D721Med (cell line): ENCODE measurements at places on chromosomes 3 and 15.

- DNase-seq, result no peak
Observed at GRCh38 chr3:184651904-184652303, 60.0 kb downstream of the MAGEF1 start.

- DNase-seq, result no peak
Observed at GRCh38 chr3:77283108-77283507, 243.2 kb downstream of the ROBO2 start.

DNA sequence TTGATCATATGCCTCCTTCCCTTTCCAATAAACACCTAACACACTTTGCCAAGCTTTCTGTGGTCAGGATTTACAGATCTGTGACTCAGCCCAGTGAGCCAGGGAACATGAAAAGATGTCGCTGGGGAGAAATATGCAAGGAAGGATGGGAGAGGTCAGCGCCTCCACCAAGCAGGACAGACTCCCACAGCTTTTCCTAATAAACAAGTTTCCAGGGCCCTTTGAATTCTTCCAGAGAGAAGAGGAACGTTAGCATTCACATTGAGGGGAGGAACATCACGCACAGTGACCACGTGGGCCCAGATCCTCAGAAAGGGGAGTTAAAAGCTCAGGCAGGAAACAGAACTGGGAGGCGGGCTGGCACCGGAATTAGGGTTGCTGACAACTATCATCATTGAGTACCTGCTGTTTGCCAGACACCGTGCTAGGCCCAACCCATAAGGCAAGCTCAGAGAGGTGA is 33.3 kb upstream of the MRPS22 start:
- no peak for DNase-seq

DNA sequence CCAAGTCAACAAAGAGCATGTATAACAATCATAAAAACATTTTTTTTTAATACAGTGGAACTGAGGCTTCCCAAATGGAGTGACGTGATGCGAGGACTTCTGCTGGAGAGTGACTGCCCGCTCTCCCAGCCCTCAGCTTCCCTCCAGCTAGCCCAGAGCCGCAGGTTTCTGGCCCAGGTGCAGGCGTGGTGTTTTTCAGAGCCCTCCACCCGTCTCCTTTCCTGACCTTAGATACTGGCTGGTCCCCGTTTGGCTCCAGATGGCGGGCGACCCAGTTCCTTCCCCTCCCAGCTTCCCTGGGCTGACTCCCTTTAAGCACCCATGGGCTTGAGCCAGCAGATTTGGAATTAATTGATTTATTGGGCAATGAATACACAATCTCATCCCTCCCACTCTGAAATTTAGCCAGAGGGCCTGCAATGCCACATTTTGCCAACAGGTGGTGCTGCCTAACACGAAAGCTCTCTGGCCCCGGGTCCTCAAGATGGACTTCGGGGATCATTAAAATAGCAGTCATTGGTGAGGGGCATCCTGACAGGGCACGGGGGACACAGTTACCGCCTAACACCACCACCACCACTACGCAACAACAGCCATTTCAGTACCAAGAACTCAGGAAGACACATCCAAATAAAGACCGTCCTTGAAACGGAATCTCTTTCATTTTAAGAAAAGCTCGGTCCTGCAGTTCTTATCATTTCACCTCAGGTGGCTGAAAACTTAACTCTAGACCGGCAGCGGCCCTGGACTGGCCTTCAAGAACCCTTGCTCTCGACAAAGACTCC is 47.5 kb upstream of the MUC4 start:
- peak; percentile 91 for DNase-seq

GRCh38 chr3:138781012-138781470 is 53.7 kb downstream of the PIK3CB start:
- no peak for DNase-seq

DNA sequence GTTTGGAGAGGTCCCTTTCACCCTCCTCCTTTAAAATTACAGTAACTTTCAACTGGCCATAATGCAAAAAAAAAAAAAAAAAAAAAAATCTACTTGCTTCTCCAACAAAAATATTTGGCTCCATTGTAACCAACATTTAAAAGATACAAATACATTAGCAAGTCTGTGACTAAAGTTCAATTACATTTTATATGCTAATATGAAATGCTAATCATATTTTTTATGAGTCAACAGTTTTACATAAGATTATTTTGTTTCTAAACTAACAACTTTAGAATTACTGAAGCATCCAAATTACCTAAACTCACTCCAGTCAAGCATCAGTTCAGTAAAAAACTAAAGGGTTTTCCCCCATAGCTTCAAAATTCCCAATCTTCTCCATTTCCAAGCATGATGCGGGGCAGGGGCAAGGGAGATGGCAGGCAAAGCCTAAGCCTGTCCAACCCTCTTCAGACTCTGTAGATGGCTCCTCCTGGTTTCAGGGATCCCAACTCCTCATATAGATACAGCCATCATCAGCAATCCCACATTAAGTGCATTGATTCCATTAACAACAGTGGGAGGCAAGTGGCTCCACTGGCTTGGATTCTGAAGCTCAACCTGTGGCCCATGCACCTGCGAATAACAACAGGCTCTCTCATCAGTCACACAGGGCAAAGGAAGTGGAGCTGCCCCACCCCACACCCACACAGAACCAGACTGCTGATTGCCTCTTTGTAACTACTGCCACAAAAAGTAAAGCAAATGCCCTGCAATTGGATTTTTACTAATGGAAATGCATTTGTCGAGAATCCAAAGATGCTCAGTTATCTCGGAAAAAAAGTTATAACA is 15.0 kb downstream of the SFMBT1 start:
- DNase-seq, result no peak

DNA sequence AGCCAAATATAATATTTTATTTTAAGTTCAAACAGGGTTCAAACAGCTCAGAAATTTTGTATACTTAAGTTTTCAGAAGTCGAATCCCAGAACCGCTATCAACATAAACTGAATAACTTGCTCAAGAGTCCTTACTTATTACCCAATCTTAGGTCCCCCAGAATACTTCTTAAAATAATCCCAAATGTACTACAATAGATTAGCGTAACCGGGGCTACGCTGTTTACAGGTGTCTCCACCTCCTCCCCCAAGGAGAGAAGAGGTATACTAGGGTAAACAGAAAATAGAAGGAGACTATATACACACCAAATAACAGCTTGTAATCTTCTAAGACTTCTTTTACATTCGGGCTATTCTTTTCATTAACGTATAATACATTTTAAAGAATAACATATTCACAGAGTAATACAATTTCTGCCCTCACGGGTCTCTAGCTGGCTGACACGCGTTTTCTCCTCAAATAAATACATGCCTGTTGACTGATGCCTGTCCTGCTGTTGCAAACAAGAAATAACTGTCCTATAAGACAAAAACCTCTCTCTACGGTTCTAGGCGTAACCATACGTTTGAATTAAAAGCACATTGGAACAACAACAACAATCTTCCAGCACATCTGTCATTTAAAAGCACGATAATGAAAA is 1.3 kb downstream of the DENND4A start:
- no peak for DNase-seq

DNA sequence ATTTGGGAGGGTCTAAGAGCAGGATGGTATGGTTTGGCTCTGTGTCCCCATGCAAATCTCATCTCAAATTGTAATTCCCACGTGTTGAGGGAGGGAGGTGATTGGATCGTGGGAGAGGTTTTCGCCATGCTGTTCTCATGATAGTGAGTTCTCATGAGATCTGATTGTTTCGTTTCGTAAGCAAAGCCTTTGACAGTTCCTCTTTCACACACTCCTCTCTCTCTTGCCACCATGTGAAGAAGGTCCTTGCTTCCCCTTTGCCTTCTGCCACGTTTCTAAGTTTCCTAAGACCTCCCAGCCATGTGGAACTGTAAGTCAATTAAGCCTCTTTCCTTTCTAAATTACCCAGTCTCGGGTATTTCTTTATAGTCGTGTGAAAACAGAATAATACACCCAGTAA is 553.7 kb downstream of the TAFA4 start:
- DNase-seq, result no peak

DNA sequence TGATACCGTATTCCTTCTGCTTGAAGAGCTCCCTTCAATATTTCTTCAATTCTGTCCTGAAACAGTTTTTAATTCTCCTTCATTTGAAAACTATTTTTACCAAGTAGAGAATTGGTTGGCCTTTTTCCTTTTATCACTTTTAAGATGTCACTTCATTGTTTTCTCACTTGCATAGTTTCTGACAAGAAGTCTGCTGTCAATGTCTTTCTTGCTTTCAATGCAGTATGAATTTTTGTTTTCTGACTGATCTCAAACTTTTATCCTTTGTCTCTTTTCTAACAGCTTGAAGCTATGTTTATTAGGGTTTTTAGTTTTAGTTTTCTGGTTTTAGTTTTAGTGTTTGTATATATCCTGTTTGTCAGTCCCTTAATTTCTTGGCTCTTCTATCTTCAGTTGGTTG is 364.8 kb upstream of the TPRG1 start:
- DNase-seq, result no peak

GRCh38 chr15:100635406-100636071 is 33.1 kb downstream of the ASB7 start:
- DNase-seq, result no peak

DNA sequence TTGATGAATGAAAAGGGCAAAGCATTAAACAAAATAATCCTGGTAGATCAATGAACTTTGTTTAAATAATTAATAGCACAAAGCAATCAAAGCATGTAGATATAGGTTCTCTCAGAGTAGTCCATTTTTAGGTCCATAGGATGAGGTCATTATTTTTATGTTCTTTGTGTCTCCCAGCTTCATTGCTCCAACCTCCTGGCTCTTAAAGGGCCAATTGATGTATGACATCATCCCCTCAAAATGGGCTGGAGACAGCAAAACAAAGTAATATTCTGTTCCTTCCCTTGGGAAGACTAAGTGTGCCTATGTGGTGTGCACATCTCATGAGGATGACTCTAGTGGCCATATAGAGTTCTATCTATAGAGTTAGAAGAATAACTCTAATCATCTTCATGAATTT is 49.5 kb downstream of the HMG20A start:
- no peak for DNase-seq

DNA sequence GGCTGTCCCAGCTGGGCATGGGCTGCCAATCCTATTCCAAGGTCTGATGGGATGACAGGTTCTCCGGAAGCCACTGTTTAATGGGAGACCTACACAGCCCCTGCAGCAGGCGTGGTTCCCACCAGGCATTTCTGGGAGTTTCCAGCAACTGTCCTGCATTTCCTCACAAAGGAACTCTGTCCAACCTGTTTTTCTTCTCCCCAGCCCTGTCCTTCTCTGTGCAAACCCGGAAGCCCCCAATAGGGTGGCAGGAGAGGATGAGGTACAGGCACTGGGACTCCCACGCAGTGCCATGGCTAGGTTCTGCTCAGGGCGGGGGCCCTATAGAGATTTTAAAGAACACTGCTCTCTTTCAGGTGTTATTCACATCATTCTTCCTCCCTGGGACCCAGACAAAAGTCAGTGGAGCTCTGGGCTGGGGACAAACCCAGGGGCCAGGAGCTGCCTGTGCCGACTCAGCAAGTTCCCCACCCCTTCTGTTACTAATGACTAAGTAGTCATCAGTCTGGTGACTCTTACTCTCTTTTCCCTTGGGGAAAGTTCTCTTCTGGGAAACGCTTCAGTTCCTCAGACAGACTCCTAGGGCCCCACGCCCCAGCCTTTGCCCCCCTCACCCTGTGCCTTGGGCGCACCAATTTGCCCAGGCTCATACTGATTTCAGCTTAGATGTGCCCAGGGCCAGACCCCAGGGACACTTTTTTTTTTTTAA is 97.7 kb downstream of the CD47 start:
- no peak for DNase-seq

- no peak for DNase-seq
Observed at GRCh38 chr15:67080118-67080899, 14.9 kb downstream of the SMAD3 start.

DNA sequence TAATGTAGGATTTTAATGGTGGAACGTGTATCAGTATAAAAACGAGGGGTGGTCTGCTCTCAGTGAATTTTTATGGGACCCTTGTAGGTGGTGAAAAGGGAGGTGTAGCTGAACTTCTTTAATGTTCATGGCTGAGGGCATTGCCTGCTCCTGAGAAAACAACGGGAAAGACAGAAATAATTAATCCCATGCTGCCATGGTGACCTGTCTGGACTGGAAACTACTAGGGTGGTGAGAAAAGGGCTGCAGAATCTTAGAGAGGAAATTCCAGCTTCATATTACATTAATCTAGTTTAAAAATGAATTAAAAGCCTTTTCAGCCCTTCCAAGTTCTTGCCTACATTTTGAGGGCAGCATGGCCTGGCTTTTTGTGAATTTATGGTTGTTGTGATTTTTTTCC is 47.6 kb downstream of the ZBTB38 start:
- DNase-seq, result no peak

DNA sequence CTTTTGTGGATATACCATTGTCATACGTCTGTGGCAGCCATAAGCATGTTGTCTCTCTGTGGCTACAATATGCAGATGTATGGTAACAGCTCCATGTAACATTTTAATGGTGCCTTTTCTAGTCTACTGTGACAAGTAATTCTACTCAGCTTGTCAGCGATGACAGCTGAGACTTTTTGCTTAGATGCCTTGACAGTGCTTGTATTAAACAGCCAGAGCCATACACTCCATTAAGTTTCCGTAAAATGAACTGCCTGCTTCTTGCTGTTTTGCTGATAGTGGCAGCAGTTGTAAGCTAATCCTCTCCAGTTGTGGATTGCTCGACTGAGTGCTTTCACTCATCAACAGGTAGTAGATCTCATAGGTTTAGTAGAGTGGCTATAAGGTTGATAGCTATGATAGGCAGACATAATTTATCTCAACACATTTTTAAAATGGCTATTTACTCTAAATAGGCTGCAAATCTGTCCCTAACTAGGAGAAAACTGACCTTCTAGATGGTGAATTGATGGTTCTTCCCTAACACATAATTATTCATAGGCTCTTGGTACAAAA is 260.2 kb upstream of the NAALADL2 start:
- DNase-seq, result no peak

DNA sequence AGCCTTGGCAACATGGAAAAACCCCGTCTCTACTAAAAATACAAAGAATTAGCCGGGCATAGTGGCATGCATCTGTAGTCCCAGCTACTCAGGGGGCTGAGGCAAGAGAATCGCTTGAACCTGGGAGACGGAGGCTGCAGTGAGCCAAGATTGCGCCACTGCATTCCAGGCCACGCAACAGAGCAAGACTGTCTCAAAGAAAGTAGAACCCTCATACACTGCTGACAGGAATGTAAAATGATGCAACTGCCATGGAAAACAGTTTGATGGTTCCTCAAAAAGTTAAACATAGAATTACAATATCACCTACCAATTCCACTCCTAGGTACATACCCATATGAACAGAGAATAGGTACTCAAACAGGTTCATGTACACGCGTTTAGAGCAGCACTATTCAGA is 158.9 kb downstream of the TBC1D5 start:
- no peak for DNase-seq

DNA sequence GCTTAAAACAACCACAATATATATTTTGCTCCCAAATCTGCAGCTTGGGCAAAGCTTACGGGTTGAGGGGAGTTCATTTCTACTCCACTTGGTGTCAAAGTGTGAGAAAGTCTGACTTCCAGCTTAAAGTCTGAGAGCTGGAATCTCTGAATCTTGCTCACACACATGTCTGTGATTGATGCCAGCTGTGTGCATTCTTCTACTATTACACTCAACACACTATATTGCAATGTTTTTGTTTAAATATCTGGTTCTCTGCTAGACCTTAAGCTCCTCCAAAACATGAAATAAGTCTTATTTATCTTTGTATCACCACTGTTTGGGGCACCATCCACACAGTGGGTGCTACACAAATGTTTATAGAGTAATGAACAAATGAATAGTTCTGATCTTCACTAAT is 36.7 kb upstream of the SECISBP2L start:
- DNase-seq, result no peak
